ENCODE measurements at places on chromosomes 11 and 22. TPM values are rescaled to one million over a fixed set of nuclear protein-coding genes. Genes with fewer than 3 reads are reported as not detected.

The OR10S1 gene
- not detected for polyA plus RNA-seq

The ZNF70 gene
- polyA plus RNA-seq = 1.2 TPM

The C22orf15 gene
- polyA plus RNA-seq = 1.4 TPM

The KCNJ11 gene
- not detected for polyA plus RNA-seq

The C11orf86 gene
- not detected for polyA plus RNA-seq

The FOSL1 gene
- 26.9 TPM for polyA plus RNA-seq

The LYVE1 gene
- polyA plus RNA-seq = 0.08 TPM

The C1QTNF5 gene
- polyA plus RNA-seq = 13.6 TPM

GRCh38 chr11:40178470-40178869 is 1281.0 kb downstream of the LRRC4C start:
- DNase-seq = no peak

DNA sequence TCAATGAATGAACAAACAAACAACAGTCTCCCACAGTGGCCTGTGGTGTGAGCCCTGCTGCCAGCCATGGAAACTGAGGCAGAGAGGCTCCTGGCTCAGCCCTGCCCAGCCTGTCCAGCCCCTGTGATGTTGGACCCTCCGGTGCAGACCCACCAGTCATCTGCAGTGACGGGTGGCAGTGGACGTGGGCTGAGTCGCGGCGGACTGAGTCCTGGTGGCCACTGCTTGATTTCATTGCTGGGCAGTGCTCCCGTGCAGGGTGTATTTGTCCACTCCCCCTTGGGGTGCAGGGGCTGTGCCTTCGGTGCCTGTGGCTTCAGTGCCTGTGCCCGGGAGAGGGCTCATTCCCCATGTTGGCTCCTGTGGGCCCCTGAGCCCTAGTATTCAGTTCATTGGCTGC is 31.9 kb upstream of the MUC5AC start:
- no peak for DNase-seq

GRCh38 chr11:77569676-77570070 is 20.1 kb upstream of the AQP11 start:
- DNase-seq = no peak

DNA sequence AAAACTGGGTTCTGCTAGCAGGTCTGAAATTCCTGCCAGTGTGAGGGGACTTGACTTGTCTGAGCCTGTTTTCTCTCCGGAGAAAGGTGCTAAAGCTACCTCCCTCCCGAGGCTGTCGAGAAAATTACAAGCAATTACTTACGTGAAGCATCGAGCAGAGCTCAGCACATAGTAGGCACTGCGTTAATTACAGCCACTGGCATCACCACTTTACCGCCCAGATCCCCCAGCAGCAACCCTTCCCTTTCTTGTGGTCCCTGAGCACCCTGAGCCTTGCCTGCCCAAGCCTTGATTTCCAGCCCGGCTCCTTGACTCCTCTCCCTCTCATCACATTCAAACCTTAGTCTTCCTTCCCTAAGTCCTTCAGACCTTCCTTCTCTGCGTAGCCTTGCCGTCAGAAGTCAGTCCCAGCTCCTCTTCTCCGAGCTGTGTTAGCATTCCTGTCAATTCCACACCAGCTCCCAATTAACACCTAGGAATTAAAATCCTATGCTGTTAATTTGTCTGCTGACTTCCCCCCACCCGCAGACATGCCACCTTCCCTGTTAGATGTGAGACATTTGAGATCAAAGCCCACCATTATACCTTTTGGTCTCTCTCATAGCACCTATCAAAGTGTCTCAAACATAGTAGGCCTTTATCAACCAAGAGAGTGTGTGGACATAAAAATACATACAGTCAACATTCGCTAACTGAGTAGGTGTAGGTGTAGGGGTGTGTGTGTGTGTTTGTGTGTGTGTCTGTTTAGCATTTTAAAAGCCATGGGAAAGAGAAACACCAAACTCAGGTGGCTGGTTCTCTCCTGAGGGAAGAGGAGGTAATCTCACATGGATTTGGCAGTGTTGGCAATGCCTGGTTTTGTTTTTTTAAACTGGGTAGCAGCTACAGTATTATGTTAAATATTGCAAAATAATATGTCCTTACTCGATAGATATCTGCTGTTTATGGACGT is 2.8 kb upstream of the KCNJ5 start:
- no peak for DNase-seq

DNA sequence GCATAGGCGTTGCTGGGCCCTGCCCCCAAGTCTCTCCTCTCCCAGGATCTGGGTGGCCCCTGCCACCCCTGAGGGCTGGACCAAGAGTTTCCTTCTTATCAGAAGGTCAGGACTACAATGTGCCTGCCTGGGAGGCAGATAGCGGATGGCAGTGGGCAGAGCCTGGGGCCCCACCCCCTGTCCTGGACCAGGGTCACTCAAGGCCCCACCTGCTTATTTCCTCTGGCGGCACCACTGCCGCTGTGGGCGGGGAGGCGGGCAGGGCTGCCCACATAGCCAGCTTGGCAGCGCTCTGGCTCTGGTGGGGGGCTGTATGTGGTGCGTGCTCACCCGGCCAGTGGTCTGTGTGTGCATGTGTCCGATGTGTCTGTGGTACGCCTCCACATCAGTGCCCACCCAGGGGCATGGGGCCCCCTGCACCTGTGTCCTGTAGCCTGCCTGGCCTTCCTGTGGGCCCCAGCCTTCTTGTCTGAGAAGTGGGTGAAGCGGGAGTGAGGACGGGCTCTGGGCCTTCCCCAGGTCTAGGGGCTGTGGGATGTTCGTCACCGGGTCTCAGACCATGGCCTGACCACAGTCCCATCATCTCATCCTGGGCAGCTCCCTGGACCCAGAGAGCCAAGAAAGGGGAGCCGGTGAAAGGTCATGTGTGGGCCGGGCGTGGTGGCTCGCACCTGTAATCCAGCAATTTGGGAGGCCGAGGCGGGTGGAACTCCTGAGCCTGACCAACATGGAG is 3.0 kb downstream of the GAS2L1 start:
- no peak for DNase-seq

DNA sequence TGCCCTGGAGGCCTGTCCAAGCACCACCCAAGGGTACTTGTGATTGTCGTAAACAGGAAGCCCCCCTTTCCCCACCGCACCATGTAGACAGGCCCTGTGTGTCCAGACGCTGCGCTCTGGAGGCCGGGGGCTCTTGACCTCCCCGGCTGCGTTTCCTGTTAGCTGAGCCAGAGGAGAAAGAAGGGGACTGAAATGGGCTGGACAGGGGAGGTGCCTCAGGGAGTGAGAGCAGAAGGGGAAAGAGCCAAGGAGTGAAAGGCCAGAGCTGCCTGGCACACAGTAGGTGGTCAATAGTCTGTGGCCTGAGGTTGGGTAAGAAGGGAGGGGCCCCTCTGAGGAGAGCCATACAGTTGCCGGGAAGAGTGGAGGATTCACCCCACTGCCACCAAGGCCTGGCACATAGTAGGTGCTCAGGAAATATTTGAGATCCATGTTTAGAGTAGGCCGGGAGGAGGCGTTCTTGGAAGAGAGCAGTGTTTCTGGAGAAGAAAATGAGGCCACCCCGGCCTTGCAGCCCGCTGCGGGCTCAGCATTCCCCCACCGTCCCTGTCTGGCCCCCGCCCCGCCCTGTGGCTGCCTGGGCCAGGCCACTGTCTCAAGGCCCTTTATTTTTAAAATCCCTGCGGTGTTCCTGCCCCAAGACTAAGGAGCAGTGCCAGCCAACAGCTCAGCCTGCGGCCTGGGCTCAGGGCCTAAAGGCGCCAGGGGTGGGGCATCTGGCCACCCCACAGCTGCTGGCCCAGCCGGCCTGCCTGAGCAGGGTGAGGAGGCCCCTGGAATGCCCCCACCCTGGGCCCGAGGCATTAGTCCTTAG is 13.6 kb upstream of the CDC42EP1 start:
- DNase-seq = peak; percentile 88

GRCh38 chr11:65225279-65226102 is 36.3 kb upstream of the POLA2 start:
- DNase-seq = peak; percentile 63

DNA sequence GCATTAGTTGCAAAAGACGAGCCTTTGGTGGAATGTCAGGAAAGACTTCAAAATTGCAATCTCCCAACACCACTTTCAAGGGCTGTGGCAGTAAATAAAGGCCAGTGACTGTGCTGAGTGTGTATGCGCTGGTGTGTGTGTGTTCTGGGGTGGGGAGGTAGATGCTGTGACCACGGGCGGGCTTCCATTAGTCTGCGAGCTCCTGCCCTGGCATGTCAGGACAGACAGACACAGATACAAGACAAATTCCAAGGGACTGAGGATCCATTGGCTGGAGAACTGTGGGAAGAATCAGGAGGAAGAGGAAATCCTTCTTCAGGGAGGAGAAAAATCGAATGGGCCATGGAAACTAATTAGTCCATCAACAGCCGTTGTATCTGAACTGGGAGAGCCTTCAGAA is 83.6 kb downstream of the FEZ1 start:
- DNase-seq = no peak

DNA sequence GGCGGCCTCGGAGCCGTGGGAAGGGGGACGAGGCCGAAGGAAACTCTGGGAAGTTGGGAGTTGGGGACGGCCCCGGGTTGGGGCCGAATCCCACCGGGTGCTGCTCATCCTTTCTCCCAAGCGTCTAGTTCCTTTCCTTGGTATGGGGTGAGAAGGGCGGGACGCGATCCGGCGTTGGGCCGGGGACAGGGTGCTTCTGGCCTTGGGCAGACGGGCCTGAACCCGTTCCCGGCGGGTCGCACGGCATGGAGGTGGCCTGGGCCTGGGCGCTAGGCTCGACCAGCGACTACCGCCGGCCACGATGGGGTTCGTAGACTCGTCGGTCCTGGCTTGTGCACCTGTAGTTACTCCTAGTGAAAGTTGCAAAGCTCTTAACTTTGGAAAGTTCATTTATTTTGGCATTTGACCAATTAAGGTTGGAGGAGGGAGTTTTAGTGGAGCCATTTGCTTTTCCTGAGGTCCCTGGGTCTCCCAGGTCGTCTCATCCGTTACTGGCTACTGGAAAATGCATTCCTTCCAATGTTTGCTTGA is 1.0 kb downstream of the SYT9 start:
- DNase-seq = no peak

DNA sequence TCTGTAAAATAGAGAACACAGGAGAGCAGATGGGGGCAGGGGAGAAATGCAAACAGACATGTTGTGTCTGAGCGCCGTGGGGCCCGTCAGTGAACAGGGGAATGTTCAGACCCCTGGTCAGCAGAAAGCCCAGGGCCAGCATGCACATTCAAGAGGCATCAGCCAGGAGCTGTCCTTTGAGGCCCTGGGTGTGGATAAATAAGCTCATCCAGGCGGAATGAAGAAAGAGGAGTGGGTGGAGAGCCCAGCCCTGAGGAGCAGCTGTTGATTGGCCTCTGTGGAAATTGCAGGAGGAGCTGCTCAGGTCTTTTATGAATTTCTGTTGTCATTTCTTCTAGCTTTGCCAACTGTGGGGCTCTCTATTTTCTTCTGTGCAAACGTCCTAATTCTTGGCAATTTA is 49.7 kb upstream of the CECR2 start:
- no peak for DNase-seq

DNA sequence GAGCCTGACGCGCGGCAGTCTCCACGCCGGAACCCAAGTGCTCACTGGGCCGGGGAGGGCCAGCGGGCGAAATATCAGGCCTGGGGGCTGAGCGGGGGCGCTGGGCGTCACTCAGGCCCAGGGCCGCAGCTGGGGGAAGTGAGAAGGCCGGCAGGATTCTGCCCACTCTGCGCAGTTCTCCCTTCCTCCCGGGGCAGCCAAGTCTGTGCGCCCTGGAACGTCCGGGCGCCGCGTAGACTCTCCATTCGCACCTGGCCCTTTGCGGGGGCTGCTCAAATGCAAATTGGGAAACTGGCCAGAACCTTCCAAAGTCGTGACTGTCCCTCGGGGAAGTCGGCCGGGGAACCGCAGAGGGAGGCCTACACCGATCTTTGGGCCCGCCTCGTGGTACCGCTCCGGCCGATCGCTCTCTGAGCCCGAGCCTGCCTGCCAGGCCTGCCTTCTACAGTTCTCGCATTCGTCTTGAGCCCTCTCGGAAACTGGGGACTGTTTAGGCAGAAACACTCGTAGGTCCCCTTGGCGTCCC is 2.2 kb upstream of the SLC6A5 start:
- DNase-seq = no peak

GRCh38 chr22:39940757-39941305 is 19.4 kb upstream of the TMA7B start:
- peak; percentile 12 for DNase-seq

- no peak for DNase-seq
Measured at GRCh38 chr22:48719978-48720661, 1107.6 kb downstream of the BRD1 start.

DNA sequence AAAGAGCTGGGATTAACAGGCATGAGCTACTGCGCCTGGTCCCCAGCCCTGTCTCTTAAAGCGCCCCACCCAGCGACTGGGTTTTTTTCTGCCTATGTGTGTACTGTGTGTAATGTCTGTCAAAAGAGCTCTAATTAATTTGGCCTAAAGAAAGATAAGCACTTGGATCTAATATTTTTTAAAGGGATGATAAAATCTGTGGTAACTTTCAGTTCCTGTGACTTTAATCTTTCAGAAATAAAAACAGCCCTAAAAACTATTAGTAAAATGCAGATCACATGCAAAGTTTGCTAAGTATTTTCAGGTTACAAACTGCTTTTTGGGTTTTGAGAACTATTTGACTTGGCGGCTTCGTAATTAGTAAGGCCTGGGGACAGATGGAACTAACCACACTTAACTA is 1358.7 kb downstream of the LRRC4C start:
- no peak for DNase-seq

DNA sequence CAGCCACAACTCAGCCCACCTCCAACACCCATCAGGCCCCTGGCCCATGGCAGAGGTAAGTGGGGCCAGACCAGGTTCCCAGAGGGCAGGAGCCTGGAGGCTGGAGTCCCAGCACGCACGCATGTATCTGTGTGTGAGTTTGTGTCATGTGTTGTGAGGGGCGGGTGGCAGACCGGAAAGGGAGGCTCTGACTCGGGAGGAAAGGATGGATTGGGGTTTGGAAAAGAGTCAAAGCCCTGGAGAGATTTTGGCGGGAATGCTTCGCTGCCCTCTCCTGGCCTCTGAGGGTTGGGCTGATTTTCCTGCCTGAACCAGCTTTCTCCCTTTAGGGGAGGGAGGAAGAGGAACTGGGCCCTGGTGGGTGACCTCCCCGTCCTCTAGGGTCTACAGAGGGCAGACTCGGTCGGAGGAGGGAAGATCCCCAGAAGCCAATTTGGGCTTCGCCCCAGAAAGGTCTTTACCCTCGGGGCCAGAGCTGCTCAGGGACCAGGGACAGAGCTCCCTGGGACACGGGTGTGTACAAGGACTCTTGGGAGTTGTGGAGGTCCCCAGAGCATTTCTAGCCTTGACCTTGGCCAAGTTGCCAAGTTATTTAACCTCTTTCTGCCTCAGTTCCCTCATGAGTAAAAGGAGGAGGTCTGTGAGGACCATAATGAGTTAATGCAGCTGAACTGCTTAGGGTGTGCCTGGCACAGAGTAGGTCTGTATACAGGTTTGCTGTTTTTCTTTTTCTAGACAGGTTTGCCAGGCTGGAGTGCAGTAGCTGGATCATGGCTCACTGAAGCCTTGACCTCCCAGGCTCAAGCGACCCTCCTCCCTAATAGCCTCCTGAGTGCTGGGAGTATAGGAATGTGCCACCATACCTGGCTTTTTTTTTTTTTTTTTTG is 6.9 kb downstream of the C11orf68 start:
- peak; percentile 84 for DNase-seq

- no peak for DNase-seq
Measured at GRCh38 chr11:487571-488021, 19.4 kb downstream of the RNH1 start.
